ENCODE measurements at places on chromosomes 2 and 18.

- DNase-seq = no peak
Observed at GRCh38 chr2:41764919-41765318, 282.9 kb upstream of the PKDCC start.

DNA sequence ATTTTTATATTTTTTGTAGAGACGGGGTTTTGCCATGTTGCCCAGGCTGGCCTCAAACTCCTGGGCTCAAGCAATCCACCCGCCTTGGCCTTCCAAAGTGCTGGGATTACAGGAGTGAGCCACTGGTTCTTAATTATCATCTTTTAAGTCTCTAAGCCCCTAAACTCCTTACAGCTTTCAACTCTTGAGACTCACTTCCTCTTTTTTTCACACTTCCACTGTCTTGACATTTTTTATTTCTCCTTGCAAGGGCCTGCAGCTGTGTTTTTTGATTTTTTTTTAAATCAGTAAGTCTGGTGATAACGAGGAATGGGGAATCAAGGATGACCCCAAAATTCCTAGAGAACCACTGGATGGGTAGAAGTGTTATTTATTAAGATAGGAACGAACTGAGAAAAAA, 8.6 kb upstream of the ABCB11 start:
- no peak for DNase-seq

GRCh38 chr2:13515254-13515653, 798.5 kb downstream of the TRIB2 start:
- DNase-seq = no peak

GRCh38 chr18:60894254-60894945, 438.8 kb upstream of the CDH20 start:
- no peak for DNase-seq

GRCh38 chr2:9071584-9072124, 68.2 kb upstream of the MBOAT2 start:
- no peak for DNase-seq

GRCh38 chr2:12931186-12931844, 214.6 kb downstream of the TRIB2 start:
- DNase-seq = no peak

- no peak for DNase-seq
Observed at GRCh38 chr2:16059393-16060016, 119.2 kb downstream of the MYCN start.

DNA sequence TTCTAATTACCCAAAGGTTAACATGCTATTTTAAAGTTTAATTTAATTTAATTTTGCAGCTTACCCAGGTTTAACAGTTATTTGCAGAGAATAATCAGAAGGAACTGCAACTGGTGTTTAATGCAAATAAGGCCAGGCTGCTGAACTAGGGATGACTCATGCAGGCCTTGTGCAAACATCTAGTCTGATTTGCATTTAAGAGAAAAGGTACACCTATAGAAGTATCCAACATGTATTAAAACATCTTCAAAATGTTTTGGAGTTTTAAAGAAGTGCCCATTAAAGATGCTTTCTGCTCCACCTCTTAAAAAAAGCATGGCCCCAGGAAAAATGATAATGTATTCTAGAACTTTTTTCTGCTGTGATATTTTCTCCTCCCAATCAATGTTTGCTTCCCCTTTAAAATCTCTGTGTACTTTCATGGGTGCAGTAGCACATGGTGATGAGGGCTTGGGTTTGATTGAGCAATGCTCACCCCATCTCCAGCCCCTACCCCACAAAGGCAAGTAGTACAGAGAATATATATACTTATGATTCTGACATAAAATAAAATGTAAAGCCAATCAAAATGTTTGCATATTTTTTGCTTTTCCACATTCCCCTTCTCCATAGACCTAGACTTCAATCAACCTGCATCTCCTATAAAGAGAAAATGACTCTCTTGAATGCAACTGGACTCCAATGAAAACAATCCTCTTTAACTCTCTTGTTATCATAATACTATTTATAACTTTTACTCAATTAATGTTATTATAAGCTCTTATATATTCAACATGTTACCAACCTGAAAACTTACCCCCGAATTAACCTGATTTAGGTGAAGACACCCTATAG, 54.1 kb downstream of the ATP8B1 start:
- no peak for DNase-seq

GRCh38 chr2:128770143-128771085, 451.7 kb upstream of the HS6ST1 start:
- no peak for DNase-seq

- DNase-seq = no peak
Observed at GRCh38 chr2:27843992-27844391, 46.2 kb downstream of the RBKS start.

DNA sequence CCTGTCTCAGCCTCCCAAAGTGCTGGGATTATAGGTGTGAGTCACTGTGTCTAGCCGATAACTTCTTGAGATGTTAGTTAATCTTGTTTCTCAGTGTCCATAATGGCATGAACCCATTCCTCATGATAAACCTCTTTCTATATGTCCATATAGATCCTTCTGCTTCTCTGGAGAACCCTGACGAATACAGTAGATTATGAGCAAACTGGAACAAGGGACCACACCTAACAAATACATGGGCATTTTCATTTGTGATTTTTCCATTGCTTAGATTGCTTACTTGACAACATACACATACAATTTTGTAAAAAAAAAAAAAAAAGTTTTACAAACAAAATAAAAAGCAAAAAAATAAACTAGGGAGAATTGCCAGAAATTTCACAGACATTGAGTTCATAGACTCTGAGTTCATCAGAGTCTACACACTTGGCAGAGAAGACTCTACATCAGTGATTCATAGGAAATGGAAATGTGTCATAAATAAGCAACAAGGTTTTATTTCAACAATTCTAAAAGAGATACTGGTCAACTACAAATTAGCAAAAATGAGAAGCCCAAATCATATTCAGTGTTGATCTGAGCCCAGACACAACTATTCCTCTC, 96.7 kb downstream of the GALR1 start:
- no peak for DNase-seq

DNA sequence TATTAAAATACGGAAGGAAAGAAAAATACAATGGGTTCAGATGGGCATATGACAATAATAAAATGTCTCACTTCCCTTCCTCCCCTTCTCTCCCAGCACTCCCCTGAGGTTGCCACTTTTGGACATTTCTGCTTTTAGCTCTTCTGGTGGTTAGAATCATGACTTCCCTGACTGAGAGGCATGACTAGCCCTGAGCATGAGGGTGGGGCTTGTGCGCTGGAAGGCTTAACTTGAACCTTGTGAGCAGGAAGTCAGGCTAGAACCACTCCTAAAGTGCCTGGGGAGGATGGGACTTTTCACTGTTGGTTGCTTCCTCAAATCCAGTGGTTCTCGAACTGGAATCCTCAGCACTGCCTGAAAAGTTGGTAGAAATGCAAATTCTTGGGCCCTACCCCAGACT, 19.7 kb upstream of the ARHGAP25 start:
- peak; percentile 84 for DNase-seq

DNA sequence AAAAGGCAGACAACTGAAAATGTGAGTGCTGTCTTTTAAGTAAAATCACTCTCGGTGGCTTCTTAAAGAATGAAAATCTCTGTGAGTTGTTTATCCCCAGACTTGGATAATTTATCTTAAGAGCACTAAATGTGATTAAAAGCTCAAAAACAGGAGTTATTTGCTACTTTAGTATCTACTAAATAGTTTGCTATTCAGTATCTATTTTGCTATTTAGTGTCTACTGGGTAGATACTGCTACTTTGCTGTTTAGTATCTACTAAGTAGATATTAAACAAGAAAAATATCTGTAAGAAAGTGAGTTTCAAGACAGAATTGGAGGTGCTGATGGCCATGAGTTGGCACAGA, 1.4 kb upstream of the KCNG3 start:
- DNase-seq = no peak

DNA sequence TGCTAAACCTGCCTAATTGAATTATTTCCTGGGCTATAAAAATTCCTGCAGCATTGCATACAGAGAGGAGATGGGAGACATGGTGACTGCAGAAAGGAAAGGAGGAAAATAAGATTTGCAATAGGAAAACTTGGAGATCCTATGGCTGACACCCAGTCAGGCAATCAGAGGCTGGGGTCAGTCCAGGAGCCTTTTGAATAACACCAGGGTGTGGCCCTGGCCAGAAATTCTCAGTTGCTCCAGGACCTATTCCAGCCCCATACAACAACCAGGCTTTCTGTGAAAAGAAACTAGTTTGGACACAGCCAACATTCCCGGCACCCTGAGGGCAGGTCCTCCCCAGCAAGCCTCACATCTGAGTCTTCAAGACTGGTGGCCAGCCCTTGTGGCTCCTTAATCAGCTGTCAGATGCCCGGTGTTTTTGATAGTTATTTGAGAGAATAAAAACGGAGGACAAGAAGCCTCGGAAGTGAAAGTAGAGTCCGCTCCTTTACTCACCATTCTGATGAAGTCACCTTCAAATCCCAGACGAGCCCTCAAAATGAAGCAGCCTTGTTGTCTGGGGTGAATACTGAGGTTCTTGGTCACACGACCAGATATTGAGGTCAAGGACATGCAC, 31.1 kb upstream of the GMCL1 start:
- no peak for DNase-seq

DNA sequence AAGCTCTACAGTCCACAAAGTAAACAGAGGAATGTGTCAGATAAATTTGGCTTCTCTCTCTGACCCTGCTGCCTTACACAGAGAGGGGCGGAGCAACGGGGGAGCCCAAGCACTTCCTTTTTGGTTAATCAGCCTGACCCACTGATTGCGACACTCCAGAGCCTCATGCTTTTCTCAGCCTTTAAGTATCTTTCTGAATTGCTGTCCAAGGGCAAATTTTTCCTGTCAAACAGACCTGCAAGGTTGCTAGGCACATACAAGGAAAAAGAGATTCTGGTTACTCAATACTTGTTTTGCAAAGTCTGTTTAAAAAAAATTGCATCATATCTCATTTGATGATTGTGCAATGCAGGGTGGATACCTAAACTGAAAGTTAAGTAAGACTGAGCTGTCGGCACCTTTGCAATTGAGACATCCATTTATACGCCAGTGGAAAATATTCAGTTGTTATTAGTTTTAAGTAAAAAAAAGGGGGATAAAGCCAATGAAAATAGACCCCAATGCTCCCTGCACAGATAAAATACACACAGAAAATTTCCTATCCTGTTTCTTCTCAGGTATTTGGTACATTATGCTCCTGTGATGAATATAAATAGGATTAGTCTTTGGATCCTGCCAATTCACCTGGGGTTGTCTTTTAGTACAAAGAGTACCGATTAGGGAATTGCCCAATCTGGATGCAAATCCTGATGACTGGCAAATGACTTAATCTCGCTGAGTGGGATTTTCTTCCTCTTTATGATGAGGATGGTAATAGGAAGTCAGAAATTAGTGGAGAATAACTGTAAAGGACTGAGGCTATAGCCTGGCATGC, 260.2 kb upstream of the TRIB2 start:
- peak; percentile 20 for DNase-seq

DNA sequence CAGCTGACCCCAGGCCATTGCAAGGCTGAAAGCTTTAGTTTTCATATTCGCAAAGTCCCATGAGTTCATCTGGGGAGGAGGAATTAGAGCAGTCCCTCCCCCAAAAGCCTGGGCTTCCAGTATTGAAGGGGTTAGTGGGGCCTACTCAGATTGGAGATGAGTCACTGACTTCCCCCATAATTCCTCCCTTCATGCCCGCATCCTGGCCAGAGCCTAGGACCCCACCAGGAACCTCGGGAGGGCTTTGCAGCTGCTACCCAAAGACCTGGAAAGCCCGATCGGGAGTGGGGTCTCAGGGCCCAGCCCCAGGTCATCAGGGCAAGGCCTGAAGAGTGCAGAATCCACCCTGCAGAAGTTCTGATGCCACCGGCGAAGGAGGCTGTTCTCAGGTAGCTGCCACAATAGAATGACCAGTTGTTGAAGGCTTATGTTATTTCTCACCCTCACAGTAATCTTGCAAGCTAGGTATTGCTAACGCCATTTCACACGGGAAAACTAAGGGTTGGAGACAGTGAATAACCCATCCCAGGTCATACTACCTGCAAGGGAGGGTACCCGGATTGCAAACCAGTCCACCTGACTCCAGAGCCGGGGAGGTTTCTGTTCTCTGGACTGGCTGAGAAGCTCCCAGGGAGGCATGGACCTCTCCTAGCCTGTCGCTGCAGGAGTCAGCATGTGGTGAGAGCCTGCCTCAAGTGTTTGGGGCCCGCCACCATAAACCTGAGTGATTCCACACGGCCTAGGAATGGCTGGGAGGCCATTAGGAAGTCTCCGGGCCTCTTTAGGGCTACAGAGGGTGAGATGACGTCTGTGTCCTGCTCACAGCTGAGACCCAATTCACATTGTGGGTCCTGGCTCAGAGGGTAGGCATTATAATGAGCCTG, 5.8 kb upstream of the ARID5A start:
- DNase-seq = no peak

DNA sequence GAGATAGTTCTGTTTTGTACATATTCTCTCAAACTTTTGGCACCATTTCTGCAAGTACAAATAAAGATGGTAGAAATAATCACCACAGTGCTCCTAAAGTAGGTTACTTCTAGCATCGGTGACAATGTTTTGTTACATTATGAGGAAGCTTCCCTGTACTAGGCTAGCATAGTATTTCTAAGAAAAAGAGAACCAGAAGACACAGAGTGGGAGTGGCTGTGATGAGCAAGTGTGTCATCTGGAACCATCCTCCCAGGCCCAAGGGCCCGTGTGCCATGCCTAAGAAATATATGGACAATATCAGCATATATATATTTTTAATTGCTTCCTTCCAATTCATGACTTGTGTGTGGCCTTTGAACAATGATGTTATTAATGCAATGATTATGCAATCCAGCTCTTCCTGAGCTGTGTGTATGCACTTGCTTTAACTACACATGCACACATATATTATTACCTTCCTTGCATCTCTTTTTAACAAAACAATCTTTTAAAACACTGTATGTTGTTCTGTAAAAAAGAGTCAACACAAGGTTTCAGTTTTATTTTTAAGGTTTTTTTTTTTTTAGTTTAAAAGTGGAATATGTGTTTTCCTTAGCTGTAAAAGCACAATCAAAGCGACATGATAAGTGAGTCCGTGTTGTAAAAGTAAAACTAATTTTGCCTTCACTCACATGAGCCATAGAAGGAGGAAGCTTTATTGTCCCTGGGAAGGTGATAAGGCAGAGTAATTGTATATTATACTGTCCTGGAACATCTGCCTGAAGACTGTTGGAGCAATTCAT, 303.9 kb downstream of the ZNF407 start:
- DNase-seq = no peak

DNA sequence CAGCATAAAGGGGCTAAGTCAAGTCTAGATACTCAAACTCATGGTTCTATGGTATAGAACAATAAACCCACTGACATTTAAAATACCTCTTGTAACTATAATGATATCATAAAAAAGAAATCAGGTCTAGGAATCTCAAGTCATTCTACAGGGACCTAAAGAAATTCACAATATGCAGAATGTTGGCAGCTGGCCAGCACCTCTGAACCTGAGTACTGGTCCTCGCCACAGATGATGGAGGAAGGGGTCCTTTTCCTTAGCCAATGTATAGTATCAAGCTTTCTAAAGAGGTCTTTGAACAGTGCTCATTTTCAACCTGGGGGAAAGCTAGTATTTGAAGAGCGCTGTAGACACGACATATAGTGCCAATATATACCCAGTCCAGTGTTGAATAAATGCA, 108.4 kb upstream of the ITGB6 start:
- no peak for DNase-seq

- no peak for DNase-seq
Observed at GRCh38 chr2:107473150-107473549, 353.5 kb upstream of the RGPD4 start.

All from T-helper 1 cell (primary cell).